Cardiac fibroblast (primary cell): ENCODE measurements at places on chromosomes 1 and 21.

DNA sequence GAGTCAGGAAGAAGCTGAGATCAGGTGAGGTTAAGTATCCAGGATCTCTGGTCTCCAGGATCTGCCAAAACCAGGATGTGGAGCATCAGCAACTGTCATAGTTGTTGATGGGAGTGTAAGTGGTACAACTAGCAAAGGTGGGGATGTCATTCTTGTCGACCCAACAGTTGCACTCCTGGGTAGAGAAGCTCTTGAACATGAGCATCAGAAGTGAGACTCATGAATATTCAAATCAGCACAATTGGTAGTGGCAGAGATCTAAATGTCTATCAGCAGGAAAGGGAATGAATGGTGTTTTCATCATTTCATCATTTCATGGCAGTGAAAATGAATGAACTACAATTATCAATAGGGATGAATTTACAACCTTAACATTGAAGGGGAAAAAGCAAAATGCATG, 4.2 kb upstream of the LAD1 start:
- DNase-seq, result no peak

- no peak for DNase-seq
These were observed 35.7 kb upstream of the AGL start for GRCh38 chr1:99814373-99814900.

DNA sequence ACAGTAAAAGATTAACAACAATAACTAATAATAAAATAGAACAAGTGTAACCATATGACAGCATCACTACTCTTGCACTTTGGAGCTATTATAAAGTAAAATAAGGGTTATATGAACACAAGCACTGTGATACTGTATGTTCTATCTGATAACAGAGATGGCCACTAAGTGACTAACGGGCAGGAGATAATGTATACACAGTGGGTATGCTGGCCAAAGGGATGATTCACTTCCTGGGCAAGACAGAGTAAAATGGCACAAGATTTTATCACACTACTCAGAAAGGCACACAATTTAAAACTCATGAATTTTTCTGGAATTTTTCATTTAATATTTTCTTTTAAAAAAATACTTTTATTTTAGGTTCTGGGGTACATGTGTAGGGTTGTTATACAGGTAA, 12.3 kb downstream of the SLC9C2 start:
- peak; percentile 8 for DNase-seq

GRCh38 chr1:7432102-7432899, 338.8 kb upstream of the VAMP3 start:
- DNase-seq, result no peak

GRCh38 chr21:18424276-18424675, 20.7 kb upstream of the TMPRSS15 start:
- no peak for DNase-seq

DNA sequence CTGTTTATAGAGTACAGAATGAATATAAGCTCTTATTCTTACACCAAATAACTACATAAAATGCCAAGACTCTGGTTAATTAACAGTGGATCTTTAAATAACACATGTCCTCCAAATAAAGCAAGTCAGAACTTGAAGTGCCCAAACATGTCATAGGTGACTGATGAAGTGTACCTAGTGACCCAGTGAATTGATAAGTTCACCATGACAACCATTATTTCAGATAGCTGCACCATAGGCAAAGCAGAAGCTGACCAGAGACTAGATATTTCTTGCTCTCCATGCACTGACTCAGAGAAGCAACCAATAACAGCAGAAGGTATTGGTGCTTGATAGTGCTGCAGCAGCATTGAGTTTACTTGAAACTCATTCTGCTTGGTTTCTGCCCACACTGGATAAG, 192.1 kb downstream of the DUSP10 start:
- no peak for DNase-seq
